Neuronal stem cell (in vitro differentiated cells): ENCODE measurements at places on chromosomes 6 and 20.

- DNase-seq: no peak
Observed at GRCh38 chr6:137740967-137741761, 125.9 kb upstream of the TNFAIP3 start.

DNA sequence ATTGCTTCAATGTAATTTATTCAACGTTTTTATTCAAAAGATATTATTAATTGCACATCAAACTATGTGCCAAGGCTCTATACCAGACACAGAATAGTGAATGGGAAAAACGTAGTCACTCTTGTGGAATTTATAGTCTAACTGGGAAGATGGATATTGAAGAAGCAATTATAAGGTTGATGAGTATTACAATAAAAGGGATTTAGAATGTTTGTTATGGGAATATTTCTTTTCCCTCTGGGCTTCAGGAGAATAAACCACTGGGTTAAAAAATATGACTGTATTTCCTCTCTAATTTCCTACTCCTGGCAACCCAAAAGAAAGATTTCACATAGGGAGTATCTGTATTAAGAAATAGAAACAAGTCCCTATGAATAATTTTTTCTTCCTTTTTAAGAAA lies 25.1 kb upstream of the UTRN start:
- no peak for DNase-seq

- DNase-seq: no peak
Observed at GRCh38 chr20:62088258-62089127, 22.8 kb upstream of the TAF4 start.

- DNase-seq: no peak
Observed at GRCh38 chr20:58875111-58875510, 22.6 kb downstream of the GNAS start.

- peak; percentile 72 for DNase-seq
Observed at GRCh38 chr20:46349035-46349741, 40.9 kb upstream of the CDH22 start.

- DNase-seq: no peak
Observed at GRCh38 chr6:93550551-93551276, 131.4 kb upstream of the EPHA7 start.

- DNase-seq: no peak
Observed at GRCh38 chr20:5590899-5591298, 159.3 kb upstream of the SHLD1 start.

- peak; percentile 66 for DNase-seq
Observed at GRCh38 chr6:130872250-130873095, 45.3 kb downstream of the SMLR1 start.

DNA sequence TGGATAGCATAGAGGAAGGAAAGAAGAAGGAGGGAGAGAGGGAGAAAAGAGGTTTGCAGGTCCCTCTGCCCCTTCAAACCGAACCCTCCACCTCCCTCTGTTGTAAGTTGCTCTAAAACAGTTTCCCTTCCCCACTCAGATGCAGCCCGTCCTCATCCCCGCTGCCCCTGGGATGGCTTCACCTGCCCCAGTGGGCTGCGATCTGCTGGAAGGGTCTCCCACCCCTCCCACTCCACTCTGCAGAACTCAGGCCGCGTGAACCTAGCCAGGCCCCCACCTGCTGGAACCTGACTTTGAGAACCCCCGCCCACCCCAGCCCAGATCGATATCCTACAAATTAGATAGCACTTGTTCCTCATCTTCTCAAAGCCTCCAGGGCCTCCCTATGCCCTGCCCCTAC lies 190.8 kb downstream of the DLL1 start:
- no peak for DNase-seq

- peak; percentile 76 for DNase-seq
Observed at GRCh38 chr6:35489995-35490791, 6.7 kb downstream of the TEAD3 start.

GRCh38 chr6:146154197-146154596 lies 125.3 kb downstream of the GRM1 start:
- peak; percentile 9 for DNase-seq

- DNase-seq: no peak
Observed at GRCh38 chr20:19549896-19550295, 208.2 kb upstream of the RIN2 start.

DNA sequence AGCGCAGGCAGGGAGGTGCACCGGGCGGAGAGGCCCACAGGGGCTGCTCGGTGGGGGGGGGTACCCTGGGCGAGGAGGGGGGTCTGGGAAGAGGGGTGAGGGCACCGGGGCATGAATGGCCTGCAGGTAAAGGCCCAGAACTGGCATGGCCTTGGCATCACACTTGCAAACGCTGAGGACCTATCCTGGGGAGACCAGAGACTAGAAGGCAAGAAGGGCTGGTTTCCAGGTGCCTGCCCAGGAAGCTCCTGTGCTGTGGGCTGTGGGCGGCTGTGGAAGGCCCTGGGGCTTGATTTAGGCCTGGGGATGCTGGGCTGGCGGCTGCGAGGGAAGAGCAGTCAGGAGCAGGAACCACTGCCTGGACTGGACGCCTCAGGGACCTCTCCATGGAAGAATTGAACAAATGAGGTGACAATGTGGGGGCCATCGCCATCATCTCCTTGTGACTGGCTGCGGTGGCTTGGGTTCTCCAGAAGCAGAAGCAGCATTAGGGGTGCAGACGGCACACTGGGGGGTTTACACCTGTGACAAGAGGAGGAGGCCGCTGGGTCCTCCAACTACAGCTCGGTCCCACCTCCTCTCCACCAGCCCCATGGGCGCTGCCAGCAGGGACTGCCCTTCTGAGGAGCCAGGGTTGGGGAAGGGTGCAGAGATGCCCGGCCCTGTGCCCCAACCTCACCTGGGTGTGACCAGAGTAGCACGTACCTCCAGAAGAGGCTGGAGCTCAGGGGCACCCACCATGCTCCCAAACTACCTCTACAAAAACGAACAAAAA lies 32.1 kb upstream of the IRF4 start:
- no peak for DNase-seq

GRCh38 chr6:119479860-119480655 lies 130.5 kb upstream of the MAN1A1 start:
- DNase-seq: no peak

DNA sequence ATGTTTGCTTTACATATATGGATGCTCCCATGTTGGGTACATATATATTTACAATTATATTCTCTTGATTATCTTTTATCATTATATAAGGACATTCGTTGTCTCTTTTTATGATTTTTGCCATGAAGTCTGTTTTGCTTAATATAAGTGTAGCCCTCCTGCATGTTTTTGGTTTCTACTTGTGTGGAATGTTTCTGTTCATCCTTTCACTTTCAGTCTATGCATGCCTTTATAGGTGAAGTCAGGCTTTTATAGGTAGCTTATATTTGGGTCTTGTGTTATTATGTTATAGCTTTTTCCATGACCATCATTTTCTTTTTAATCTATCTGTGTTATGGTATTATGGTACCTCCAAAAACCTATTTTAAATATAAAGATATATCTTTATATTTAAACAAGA lies 612.5 kb upstream of the HS3ST5 start:
- no peak for DNase-seq

DNA sequence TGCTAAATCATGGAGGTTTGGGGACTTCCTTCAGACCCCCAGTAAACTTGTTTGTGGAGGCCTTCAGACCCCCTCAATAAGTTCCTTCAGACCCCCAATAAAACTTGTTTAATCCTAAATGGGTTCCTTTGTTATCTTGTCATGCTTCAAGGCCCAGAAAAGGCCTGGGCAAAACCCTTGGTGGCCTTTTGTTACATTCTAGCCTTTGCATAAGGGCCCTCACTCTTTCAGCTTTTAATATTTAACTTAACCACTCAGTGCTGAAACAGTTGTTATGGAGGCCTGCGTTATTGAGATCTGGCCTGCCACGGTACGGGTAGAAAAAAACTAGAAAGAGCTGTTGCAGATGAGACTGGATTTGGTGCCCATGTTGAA lies 4.3 kb upstream of the DYNLRB1 start:
- DNase-seq: no peak

- DNase-seq: no peak
Observed at GRCh38 chr6:12873691-12874090, 157.1 kb downstream of the PHACTR1 start.

DNA sequence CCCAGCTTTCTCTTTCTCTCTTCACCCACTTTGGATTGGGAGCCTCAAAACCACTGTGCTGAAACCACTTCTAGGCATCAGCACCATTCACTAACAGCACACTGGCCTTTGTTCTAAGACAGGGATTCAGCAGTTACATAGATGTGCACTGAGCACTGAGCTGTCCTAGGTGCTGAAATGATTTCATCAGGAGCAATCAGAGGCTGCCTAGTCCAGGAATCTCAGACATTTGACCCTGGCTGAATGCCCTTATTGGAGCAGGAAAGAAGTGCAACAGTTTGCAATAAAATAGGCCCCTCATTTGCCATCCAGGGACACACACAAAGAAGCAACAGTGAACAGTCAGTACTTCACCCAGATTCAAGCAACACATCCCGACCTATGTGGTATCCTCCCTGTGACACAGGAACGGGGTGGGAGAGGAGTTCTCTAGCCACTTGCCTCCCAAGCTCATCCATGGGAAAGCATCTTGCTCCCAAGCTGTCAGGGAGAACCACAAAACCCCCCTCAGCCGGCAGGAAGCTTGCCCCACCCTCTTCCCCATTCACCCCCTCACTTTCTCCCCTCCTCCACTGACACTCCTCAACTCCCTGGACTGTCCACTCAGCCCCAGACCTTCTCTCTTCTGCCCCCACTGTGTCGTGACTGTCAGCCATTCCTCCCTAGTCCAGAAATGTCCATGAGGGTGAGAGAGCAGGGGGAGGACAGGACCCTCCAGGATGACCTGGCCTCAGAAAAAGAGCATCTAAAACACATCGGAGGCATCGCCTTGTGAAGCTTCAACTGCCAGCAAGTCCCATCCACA lies 304.4 kb downstream of the PREX1 start:
- DNase-seq: peak; percentile 92

- DNase-seq: no peak
Observed at GRCh38 chr20:42319252-42320013, 701.3 kb upstream of the CHD6 start.

GRCh38 chr20:64045346-64046011 lies 4.0 kb downstream of the SOX18 start:
- no peak for DNase-seq

GRCh38 chr6:107720717-107721116 lies 103.4 kb downstream of the SCML4 start:
- no peak for DNase-seq

DNA sequence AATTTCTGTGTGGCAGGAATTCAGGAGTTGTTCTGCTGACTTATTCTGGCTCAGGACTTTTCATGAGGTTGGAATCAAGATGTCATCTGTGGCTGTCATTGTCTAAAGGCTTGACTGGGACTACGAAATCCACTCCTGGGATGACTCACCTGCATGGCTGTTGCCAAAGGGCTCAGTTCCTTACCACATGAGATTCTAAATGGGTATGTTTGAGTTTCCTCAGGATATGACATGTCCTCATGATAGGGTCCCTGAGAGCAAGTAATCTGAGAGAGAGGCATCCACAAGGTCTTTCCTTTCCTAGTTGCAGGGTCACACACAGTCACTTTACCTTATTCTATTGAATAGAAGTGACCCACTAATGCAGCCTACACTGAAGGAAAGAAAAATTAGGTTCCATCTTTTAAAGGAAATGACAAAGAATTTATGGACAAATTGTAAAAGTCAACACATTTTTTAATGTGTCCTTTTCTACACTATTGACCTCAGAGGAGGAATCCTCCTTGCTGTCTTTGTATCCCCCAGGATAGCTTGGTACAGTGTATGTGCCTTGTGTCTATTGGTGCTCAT lies 1025.0 kb upstream of the GJE1 start:
- DNase-seq: no peak

DNA sequence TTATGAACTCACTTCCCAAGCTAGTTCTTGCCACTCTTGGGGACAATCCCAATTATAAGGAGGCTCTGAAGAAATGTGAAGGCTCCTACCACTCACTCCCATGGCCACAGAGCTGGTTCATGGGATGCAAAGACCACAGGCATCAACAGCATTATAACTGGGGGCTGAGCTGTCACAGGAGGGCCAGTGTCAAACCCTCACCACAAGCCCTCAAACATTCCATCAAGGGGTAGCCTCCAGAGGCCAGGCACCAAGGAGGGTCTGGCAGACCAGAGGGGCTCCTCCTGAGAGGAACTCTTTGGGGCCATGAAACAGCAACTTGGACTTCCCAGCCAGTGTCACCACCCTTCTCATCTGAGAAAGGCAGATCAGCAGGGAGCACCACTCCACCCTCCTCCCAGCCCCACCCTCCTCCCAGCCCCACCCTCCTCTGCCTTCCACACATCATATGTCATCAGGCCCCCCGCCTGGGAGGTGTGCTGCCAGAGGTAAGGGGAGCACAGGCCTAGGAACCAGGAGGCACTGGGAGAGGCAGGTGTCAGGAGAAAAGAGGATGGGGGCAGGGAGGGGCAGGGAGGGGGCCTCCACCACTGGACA lies 1.2 kb upstream of the TSPO2 start:
- no peak for DNase-seq

GRCh38 chr6:13803581-13803980 lies 10.8 kb downstream of the MCUR1 start:
- no peak for DNase-seq

- no peak for DNase-seq
Observed at GRCh38 chr6:90179190-90180169, 117.2 kb downstream of the BACH2 start.

- DNase-seq: peak; percentile 65
Observed at GRCh38 chr20:17938871-17939619, 29.5 kb downstream of the SNX5 start.

- no peak for DNase-seq
Observed at GRCh38 chr6:21166754-21167153, 426.8 kb upstream of the SOX4 start.

- no peak for DNase-seq
Observed at GRCh38 chr6:228881-229651, 63.2 kb upstream of the DUSP22 start.
